T47D (cell line): ENCODE measurements at places on chromosomes 7 and 10.
A peak's percentile ranks its signal among the peaks of the same experiment; 100 is the strongest.

DNA sequence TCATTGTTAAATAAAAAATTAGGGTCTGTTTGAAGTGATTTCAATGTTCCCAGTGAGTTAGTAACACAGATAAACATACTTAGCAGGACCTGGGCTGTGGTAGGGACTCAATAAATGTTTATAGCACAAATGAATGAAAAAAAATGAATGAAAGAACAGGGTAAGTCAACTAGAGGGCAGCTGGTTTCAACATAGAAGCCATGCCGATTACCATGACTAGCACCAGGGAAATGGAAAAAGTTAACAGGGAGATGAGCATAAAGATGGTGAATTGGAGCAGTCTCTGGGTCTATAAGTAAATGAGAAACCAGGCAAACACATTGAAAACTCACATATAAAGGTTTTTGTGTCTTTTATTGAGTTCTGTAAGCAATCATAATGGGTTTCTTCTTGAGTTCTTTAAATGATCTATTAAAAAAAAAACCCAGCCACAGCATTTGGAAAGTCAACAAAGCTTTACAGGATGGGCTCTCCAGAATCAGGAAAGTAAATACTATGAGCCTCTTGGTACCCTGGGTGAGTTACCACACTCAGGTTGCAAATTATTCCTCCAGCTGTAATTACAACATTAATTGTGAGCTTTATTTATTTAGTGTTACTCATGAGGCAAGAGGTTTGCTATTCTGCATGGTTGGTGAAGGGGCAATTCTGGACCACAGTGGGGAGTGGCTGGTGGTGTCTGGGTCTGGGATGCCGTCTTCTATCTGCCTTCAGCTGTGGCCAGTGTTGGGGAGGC, 46.1 kb upstream of the MTPN start:
- no peak for DNase-seq

- no peak for DNase-seq
Observed at GRCh38 chr7:120949998-120950538, 509 bp upstream of the ING3 start.

- DNase-seq: peak; percentile 63
Observed at GRCh38 chr7:47405921-47406800, 175.8 kb downstream of the TNS3 start.

DNA sequence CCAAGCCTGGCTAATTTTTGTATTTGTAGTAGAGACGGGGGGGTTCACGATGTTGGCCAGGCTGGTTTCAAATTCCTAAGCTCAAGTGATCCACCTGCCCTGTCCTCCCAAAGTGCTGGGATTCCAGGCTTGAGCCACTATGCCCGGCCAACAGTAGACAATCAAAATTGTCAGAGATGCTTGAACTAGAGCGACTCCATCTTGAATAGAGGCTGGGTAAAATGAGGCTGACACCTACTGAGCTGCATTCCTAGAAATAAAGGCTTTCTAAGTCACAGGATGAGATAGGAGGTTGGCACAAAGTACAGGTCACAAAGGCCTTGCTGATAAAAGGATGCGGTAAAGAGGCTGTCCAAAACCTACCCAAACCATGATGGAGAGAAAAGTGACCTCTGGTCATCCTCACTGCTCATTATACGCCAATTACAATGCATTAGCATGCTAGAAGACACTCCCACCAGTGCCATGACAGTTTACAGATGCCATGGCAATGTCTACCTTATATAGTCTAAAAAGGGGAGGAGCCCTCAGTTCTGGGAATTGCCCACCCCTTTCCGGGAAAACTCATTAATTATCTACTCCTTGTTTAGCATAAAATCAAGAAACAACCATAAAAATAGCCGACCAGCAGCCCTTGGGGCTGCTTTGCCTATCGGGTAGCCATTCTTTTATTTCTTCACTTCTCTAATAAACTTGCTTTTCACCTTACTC, 134.5 kb downstream of the BAMBI start:
- DNase-seq: no peak

- DNase-seq: no peak
Observed at GRCh38 chr7:101990811-101991418, 173.5 kb downstream of the CUX1 start.

GRCh38 chr7:123871998-123872867, 27.3 kb downstream of the HYAL4 start:
- no peak for DNase-seq

- no peak for DNase-seq
Observed at GRCh38 chr10:61283066-61283465, 170.1 kb downstream of the TMEM26 start.

DNA sequence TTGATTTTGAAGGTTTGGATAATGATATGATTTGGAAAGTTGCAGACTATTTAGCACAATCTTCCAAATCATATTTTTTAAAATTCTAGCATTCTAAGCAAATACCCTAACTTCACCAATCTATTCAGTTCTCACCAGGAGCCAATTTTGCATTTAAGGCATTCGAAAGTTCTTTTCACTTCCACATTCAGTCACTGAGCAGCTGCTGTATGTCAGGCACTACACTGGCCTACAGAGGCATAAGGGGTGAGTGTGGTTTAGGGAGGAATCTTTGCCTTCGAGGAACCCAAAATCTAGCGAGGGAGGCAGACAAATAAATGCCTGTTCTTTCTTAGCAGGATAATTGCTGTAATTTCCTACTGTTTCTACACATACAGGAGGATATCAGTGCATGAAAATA, 10.7 kb upstream of the UCN3 start:
- no peak for DNase-seq
